Type B pancreatic cell (in vitro differentiated cells): ENCODE measurements at places on chromosomes 5 and 9.

DNA sequence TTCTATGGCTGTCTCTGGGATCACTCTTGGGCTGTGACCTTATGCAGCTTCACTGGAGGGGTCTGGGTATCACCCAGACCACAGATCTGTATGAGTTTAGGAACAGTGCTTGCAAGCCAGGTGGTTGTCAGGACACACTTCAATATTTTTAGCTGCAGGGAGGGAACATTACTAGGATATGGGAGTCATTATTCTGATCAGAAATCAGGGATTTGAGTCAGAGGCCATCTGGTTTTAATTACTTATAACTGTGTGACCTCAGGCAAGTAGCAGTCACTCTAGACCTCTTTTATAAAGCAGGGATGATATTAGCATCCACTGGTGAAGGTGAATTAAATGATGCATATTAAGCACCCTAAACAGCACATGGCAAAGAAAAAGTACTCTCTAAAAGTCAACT, 60.1 kb upstream of the NMUR2 start:
- DNase-seq = no peak

DNA sequence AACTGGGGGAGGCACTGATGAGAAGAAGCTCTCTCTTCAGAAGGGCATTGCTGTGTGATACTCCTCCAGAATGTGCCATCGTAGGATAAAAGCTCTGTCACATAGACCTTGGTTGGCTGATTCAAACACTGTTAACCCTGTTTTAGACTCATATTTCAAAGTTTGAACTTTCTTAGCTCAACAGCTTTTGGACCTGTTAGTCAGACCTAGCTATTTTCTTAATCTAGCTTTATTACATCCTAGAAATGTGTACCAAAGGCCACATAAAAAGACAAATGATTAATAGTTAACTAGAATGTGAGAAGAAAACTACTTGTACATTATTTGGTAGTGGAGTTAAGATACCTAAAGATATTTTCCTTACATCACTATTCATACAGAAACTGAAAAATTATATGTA, 4.3 kb downstream of the RHOBTB3 start:
- DNase-seq = no peak

GRCh38 chr5:55650386-55650785, 61.7 kb downstream of the SLC38A9 start:
- DNase-seq = no peak

GRCh38 chr5:73454379-73455036, 5.9 kb upstream of the FOXD1 start:
- no peak for DNase-seq

DNA sequence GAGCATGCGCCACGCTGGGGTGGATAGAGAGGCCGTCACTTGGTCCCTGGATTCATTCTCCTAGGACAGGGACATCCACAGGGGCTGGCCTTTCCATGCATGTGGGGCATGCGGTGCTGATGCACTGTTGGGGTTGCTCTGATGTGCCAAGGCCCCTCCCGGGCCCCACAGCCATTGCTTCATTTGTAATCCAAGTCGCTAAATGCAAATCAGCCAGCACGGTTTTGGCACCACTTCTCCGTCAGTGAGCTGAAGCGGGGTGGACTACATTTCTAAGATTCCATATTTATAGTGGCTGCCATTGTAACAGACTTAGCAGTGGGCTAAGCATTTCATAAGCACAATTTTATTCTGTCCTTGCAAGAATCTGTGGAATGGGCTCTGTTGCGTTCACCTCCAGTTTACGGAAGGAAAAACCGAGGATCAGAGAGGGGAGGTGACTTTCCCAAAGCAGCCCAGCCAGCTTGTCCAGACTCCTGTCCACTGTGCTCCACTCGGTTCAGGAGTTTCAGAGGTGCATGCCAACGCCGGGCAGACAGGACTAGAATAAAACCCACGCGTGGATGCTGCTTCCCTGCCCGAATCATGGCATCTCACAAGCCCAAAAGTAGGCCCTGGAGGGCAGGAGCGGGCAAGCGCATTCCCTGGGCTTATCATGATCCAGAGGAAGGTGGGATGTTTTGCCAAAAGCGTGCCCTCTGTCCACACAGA, 102.6 kb upstream of the COL5A1 start:
- DNase-seq = no peak

GRCh38 chr9:83111169-83111568, 48.2 kb upstream of the RASEF start:
- DNase-seq = no peak
